Lung (tissue), 17 donors: ENCODE measurements at places on chromosomes 16 and 17.

- DNase-seq, result peak; percentile 79
Measured at GRCh38 chr16:67872631-67873434, at the start of gene EDC4. EDC4 (plus strand) TSS chr16:67873052; CDS start chr16:67873262, 210 bp downstream.

DNA sequence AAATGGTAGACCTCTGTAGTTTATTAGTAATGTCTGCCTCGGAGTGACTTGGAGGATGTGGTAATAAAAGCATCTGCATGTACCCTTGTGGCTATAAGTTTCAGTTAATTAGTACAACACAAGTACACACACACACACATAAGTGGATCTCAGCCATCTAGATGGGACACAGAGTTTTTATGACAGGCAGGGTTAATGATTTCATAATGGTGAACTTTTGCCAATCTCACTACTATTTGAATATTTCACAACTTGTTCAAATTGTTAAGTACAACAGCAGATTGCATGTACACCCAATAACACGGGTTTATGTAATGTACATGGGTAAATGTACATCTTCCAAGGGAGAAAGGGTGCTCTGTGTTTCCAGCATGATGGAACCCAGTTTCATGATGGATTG, 511.3 kb upstream of the HSBP1 start:
- DNase-seq, result no peak

DNA sequence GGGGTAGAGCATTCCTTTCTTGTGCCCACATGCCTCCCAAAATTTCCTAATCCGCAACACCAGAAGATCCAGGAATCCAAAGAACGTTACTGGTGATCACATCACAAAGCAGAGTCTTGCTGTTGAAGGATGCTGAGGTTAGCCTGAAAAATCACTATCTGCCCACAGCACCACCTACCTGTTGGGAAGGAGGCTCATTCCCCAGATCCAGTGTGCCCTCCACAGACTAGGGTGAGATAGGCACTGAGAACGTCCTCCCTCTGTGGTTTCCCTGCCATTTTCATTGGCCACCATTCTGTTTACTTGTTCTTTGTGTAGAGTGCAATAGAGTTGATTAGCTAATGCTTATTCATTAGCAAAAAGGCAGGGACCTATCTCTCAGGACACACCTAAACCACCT, 30.3 kb downstream of the RCVRN start:
- no peak for DNase-seq

- DNase-seq, result no peak
Measured at GRCh38 chr17:1762233-1762900, 507 bp downstream of the SERPINF1 start.

- DNase-seq, result peak; percentile 40
Measured at GRCh38 chr17:77318491-77319210, 177.9 kb downstream of the SEC14L1 start.

DNA sequence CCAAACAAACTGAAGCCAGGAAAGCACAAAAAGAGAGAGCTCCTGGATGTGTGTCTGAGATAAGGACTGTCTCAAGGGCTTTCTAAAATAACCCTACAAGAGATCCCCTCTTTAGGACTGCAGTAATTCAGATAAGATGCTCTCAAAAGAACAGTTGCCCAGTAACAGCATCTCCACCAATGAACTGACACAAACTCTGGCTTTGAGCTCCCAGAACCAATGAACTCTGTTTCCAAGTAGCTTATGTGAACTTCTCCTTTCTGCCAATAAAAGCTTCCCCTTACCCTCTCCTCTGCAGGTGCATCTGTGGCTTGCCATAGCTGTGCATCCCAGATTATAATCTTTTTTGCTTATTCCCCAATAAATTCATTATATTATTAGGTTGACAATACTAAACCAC, 421.5 kb downstream of the SLC39A11 start:
- DNase-seq, result no peak

DNA sequence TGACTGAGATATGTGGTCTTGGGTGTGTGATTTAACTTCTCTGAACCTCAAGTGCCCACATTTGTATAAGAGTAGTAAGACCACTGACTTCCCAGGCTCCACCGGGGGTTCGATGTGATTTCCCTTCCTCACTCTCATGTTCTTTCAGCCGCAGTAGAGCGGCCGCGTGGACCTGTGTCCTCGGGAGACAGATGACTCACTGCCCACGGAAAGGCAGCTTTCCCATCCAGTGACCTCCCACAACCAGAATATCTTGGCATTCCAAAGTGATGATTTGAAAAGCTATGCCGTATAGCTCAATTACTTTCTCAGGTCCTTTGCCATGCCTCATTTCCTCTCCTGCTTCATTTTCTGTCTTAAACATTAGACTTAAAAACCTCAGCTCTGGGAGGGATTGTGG, 73.6 kb downstream of the IL21R start:
- DNase-seq, result no peak

DNA sequence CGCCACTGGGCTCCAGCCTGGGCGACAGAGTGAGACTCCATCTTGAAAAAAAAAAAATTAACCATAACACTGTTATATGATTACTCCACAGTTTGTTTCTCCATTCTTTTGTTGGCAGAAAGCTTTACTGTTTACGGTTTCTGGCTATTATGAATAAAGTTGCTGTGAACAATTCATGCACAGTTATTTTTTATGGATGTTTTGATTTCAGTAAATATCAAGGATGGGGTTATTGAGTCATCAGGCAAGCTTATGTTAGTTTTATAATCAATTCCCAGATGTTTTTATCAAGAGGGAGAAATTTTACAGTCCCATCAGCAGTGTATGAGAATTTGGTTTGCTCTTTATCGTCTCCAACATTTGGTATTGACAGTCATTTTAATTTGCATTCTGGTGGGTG, 67.9 kb downstream of the TAOK1 start:
- no peak for DNase-seq

DNA sequence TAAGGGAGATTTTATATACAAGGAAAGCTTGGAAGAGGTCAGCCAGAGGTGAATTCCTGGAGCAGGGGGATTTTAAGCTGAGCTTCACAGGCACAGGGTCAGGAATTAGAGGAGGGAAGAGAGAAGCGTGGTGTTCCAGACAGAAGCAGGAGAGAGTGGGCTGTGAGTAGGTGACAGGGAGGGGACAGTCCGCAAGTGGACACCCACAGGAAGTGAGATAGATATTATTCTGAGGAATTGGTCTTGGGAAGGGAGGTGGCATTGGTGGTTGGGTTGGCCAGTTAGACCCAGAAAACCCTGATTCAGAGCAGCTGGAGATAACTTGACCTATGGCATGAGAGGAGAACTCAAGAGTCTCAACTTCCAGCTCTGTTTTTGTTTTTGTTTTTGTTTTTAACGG, 14.7 kb downstream of the PHB1 start:
- no peak for DNase-seq

- DNase-seq, result no peak
Measured at GRCh38 chr17:15492791-15493692, 25.6 kb upstream of the CDRT4 start.

DNA sequence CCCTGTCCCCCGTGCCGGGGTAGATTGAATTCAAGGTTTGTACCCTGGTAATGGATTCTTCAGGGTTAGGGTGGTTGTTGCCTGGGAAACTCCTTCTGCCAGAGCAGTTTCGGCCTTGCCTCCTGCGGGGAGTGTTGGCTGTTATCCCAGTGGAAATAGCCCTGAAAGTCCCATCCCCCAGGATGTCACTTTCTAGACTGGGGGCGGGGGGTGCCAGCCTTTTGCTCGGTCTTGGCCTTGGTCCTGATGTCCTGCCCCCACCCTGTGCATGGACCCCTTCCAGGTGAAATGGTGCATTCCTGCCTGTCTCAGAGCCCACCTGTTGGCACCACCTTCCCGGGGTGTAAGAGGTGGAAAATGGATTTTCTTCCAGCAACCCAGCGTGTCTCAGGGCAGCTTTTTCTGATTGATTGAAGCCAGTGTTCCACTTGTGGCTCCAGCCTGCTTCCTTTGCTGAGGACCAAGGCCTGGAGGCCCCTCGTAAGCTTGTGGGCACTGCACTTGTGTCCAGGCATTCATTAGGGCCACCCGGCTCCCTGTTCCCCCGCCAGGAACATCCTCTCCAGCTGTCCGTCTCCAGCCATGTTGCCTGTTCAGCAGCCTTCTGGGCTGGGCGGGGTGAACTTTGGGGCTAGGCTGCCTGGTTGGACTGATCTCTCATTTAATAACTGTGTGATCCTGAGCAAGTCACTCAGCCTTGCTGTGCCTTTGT, 25.6 kb downstream of the MGAT5B start:
- DNase-seq, result no peak

- DNase-seq, result no peak
Measured at GRCh38 chr16:27790546-27791403, 240.8 kb downstream of the KATNIP start.
